ENCODE measurements at places on chromosomes 5 and 9.

- no peak for DNase-seq
Measured at GRCh38 chr5:14777187-14777586, 94.4 kb downstream of the ANKH start.

DNA sequence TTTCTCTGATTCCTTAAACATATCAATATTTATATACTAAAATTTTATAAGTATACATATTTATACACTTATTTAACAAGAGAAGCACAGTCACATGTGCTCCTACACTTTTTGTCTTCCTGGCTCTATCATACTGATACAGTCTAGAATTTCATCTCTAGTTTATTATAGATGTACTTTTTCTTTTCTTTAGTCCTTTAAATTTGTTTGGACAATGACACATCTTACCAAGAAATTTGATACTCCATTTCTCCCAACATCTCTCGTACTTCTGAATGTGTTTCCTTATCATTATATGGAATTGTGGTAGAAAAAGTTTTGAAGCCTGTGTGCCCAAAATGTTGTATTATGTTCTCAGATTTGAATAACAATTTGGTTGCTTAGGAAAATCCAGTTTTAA lies 104.6 kb downstream of the DMRT2 start:
- no peak for DNase-seq

DNA sequence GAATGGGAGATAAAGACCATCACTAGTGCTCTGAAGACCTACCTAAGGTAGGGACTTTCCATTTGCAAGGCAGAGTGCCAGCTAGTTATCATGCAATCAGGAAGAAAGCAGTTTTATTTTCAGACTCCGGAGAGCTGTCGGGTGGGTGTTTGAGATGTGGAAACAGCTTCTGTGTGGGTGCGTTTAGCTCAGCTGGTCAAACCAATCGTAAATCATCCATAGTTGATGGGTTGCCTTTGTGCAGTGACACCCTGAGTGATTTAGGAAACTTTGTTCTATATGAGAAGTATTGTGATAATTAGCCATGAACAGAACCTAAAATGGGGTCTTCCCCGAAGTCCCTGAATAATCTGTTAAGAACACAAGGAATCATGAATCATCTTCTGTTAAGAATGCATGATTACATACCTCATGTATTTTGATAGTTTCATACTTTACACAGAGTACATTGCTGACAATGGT lies 284.3 kb downstream of the ARHGAP26 start:
- DNase-seq, result no peak

GRCh38 chr5:116475338-116475737 lies 99.3 kb downstream of the SEMA6A start:
- no peak for DNase-seq

GRCh38 chr9:38035873-38036272 lies 33.2 kb downstream of the SHB start:
- no peak for DNase-seq

- no peak for DNase-seq
Measured at GRCh38 chr5:9930156-9930555, 300.0 kb upstream of the TAS2R1 start.

DNA sequence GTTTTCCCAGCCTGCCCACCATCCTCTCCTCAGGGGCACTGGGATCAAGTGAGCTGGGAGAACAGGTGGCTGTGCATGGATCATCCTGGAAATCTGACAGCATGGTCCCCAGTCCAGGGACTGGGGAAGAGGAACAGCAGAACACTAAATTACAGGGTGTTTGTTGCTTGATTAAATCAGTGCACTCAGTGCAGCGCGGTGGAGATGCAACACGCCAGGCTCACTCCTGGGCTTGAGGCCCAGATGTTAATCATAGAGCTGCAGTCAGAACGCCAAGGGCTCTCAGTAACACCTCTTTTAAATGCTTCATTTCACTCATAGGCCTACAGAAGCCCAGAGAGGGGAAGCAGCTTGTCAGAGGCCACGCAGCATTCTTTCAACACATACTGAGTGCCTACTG lies 14.2 kb upstream of the LARP1 start:
- DNase-seq, result no peak

DNA sequence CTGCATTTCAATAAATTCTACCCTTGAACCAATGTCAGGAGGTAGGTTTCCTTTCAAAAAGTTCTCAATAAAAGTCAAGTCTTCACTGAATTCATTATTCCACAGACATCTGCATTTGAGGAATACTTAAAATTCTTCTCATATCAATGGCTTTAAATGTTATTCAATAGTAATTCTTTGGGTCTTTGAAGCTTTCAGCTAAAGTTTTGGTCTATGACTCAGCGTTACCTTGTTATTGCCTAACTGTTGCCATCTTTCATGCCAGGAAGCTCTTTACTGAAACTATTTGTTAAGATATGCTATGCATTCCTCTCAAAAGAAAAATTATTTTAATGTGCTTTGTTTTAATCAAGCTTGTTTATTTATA lies 170.5 kb downstream of the NNT start:
- no peak for DNase-seq
